ENCODE measurements at places on chromosomes 4 and X.

- no peak for DNase-seq
Measured at GRCh38 chr4:126130215-126130614, 815.5 kb downstream of the FAT4 start.

- no peak for DNase-seq
Measured at GRCh38 chrX:71147496-71148277, 3.0 kb downstream of the NLGN3 start.

DNA sequence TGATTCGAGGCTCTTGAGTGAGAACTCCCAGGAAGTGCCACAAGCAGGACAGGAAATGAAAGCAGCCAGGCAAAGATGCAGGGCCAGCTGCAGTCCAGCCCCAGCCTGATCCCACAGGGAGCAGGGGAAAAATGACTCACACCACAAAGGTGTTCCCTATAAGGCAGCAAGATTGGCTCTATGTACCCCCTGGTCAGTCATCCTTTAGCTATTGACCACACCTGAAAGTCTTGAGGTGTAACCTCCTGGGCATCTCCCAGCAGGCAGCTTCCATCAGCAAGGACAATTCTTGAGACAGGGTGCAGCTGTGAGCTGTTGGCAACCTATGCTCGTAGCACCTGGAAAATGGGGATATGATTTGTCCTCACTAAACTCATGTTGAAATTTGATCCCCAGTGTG, 27.9 kb upstream of the EXOC1L start:
- DNase-seq, result no peak

GRCh38 chr4:72887152-72887551, 182.4 kb downstream of the COX18 start:
- no peak for DNase-seq

- DNase-seq, result no peak
Measured at GRCh38 chr4:170014359-170015011, 11.7 kb downstream of the MFAP3L start.

- DNase-seq, result no peak
Measured at GRCh38 chr4:161704040-161704439, 459.8 kb downstream of the FSTL5 start.

DNA sequence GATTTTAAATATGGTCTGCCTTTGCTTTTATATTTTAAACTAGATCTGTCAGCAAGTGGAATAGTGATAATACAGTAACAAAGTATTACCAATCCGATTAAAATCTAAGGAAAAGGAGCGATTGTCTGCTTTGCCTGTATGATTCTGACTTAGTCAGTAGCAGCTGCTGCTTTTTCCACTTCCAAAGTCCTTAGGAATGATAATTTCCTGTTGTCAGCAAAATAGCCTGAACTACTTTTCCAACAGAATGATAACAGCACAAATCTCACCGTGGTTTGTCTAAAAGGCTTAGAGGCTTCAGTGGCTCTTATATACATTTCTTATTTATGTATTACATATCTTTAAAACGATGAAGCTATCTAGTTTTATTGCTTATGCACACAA, 290.0 kb downstream of the ANK2 start:
- DNase-seq, result no peak

GRCh38 chr4:155762334-155762733, 3.5 kb downstream of the GUCY1B1 start:
- no peak for DNase-seq

Data from stimulated activated CD8-positive, alpha-beta memory T cell treated with anti-CD3 and anti-CD28 coated beads, Interleukin-7, amount 100 ng/mL, for 1 hour (primary cell).